ENCODE measurements at places on chromosomes 11 and 22. TPM values are rescaled to one million over a fixed set of nuclear protein-coding genes. Genes with fewer than 3 reads are reported as not detected.

DNA sequence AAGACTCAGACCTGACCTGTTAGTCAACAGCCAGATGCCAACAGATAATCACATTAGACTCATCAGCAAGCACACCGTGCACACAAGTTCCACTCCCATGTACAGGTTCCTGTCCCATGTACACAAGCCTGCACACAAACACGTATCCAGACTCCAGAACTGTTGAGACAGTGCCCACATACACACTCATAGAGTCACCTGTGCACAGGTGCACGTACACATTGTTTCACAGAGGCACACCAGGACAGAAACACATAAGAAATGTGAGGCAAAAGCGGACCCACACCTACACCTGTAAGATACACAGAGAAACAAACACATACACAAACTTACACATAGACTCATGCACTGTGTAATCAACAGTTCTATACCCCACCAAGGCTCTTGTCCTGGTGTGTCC is 2.7 kb upstream of the ZNF74 start:
- DNase-seq, result no peak

The FJX1 gene
- 0.77 TPM for total RNA-seq

The FADS2 gene
- total RNA-seq, result 34.1 TPM

The TTLL12 gene
- total RNA-seq, result 64.6 TPM

The APOL5 gene
- not detected for total RNA-seq

All from activated naive CD4-positive, alpha-beta T cell treated with anti-CD3 and anti-CD28 coated beads for 36 hours (primary cell).